ENCODE measurements at places on chromosomes 2 and 18.

DNA sequence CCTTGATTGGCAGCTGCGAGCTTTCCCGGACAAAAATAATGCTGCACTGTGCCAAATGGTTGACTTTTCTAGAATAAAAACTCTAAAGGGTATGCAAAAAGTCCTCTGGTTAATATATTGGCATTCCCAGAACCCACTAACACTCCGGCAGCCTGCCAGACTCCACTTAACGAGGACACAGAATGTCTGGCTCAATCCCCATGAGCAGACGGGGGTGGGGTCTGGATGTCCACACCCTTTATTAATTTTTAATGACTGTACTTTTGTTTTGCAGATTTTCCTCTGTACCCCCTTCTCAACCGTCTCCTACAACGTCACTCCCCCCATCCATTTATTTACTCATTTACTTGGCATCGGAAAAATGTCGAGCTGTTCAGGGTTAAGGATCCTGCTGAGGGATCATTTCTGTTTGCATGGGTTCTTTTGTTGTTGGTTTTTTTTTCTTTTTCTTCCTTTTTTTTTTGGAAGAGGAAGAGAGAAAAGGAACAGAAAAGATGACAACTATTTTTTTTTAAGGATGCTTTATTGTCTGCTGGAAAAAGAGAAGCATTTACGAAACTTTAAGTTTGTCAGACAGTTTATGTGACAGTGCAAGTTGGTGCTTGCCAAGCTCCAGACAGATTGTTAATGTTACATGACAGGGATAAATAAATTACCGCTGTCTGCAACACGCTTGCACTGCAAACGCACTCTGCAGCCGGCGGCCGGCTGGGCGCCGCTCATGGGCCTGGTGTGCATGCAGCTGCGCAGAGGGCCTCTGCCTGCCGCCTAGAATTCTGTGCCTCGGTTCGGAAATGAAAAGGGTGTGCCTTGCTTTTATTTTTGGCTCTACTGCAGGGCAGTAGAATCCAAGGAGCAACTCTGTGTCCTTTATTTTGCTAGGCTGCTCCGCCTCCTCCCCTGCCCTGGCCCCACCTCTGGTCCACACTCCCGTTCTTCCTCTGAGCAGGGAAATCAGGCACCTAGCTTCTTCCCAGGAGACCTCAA, 3.6 kb downstream of the LDLRAD4 start:
- DNase-seq = no peak

- DNase-seq = no peak
Observed at GRCh38 chr18:52152036-52152435, 188.0 kb upstream of the DCC start.

DNA sequence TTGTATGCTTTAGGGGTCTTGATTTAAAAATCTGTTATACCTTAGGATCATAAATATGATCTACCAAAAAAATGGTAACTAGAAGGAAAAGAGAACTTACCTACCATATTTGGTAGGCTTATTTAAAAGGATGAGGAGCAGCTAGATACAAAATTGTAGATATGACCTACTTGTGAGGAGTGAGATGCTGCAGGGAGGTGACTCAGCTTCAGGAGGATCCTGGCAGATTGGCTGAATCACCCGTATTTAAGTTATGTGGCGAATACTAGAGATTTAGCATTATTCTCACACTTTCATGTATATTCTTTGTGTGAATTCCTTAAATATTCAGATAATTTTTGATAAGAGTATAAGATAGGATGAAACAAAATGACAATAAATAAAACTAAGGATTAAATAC, 657.3 kb upstream of the LINC00305 start:
- DNase-seq = no peak

GRCh38 chr2:68812251-68812650, 58.9 kb downstream of the BMP10 start:
- no peak for DNase-seq

- DNase-seq = no peak
Observed at GRCh38 chr18:46464926-46465655, 191.9 kb downstream of the LOXHD1 start.

- DNase-seq = no peak
Observed at GRCh38 chr2:172397148-172397834, 30.1 kb upstream of the ITGA6 start.

- no peak for DNase-seq
Observed at GRCh38 chr18:66769375-66769774, 165.5 kb upstream of the CDH19 start.

GRCh38 chr2:201781557-201782051, 871 bp upstream of the ALS2 start:
- DNase-seq = no peak

GRCh38 chr2:79972661-79973060, 331.9 kb downstream of the LRRTM1 start:
- DNase-seq = no peak

- no peak for DNase-seq
Observed at GRCh38 chr2:143528021-143528420, 398.8 kb downstream of the ARHGAP15 start.

- DNase-seq = no peak
Observed at GRCh38 chr2:172135446-172135845, 32.7 kb upstream of the DLX2 start.

DNA sequence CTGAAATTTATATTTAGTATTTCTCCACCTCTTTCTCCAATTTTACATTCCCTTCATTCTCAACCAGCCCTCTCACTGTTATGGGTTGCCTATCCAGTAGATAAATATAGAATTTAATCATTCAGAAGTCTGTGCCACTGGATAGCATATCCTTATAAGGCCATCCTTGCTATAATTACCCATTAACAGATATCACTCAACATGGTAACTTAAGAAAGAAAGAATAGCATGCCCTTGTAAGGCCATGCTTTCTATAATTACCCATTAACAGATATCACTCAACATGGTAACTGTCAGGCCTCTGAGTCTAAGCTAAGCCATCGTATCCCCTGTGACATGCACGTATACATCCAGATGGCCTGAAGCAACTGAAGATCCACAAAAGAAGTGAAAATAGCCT, 1137.4 kb upstream of the FAM98A start:
- DNase-seq = no peak

DNA sequence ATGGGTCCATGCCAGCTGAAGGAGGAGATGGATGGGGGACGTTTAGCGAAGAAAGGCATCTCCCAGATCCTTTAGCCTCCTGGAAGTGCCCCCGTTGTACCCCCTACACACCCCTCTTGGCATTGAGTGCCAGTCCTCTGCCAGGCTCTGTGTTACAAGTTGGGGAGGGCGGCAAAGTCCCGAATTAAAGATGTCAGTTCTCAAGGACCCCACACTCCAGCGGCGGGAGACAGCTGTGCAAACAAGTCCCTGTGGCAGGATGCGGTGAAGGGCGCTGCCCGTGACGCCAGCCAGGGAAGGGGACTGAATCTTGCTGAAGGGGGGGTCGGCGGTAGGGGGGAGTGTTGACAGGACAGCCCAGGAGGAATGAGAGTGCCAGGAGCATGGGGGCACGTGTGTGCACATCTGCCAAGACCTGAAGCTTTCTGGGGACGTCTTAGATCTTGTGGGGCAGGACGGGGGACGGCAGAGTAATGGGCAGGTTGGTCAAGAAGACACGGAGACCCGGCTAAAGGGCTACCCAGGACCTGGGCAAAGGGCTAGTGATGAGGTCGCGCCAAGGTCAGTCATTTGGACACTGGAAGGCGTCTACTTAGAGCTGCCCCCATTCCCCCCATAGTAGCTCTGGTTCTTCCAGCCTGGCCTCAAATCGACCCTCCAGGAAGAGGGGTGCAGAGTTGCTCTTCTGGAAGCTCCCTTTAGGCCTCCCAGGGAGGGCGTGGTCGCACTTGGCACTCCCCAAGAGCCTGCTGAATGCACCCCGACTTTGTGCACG, 2.8 kb upstream of the CTDSP1 start:
- DNase-seq = peak; percentile 58

DNA sequence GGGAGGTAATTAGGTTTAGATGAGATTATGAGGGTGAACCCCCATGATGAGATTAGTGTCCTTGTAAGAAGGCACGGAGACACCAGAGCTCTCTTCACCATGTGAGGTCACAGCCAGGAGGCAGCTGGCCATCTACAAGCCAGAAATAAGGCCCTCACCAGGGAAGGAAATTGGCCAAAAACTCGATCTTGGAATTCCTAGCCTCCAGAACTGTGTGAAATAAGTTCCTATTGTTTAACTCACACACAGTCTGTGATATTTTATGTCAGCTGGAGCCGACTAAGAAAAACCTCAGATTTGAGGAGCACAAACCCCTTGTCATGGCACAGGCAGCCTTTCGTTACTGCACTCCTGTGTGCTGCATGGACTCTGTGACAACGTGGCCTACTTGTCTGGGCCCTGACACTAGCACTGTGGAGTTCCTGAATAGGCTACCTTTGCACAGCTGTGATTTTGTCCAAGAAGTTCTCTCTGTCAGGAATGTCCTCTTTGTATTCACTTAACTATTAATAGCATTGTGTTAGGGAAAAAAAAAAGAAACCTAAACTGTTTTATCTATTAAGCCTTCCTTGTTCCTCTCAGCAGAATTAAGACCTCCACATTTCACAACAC, 319.8 kb downstream of the TDRD15 start:
- no peak for DNase-seq

GRCh38 chr2:144430722-144431391, 89.1 kb downstream of the ZEB2 start:
- DNase-seq = no peak

GRCh38 chr2:117273009-117273671, 541.4 kb upstream of the DDX18 start:
- no peak for DNase-seq

DNA sequence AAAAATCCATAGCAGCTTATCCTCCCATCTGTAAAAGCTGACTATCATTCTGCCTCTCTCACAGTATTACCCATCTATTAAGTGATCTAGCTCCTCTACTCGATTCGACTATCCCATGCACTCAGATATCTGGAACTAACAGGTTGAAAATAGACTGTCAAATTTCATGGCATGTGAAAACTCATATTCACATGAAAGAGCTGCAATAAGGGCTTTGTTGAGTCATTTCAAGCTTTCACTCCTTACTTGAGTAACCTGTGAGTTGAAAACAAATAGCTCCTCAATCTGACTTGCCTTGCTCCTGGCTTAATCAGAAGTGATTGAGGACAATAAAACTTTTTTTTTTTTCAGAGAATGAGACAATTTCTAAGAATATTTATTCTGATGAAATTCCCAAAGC, 192.4 kb upstream of the ERBB4 start:
- DNase-seq = no peak

DNA sequence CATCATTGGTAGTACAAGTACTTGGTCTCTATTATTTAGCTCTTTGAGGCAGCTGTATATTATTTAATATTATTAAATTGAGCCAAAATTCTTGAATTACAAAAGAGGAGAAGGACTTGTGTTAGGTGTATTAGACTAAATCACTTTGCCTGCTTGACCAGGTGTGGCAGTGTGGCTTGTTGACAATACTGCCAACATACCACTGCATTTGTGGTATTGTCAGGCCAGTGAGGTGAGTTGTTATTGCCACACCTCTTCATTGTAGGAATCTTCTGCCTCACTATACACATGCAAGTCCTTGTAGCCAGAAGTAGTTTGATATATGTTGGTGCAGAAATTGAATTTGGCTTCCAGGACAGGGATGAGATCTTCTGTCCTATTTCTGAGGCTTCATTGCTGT, 40.5 kb downstream of the CYP20A1 start:
- DNase-seq = no peak

DNA sequence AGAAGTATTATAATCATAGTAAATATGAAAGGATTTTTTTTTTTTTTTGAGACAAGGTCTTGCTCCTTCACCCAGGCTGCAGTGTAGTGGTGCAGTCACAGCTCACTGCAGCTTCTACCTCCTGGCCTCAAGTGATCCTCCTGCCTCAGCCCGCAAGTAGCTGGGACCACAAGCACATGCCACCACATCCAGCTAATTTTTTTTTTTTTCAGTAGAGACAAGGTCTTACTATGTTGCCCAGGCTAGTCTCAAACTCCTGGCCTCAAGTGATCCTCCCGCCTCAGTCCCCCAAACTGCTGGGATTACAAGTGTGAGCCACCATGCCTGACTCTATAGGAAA, 301.6 kb upstream of the STON1 start:
- DNase-seq = no peak

DNA sequence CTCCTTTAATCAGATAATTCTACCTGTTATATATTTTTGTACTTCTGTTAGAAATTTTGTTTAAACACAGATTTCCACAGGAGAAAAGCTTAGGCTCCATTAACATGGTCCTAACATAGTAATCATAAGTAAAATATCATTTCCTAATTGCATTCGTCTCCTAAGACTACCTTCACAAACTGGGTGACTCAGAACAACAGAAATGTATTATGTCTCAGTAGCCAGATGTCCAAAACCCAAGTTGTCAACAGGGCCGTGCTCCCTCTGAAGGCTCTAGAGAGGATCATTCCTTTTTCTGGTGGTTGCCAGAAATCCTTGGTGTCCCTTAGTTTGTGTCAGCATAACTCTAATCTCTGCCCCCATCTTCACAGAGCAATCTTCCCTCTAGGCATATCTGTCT, 5.4 kb downstream of the FBXO15 start:
- no peak for DNase-seq

DNA sequence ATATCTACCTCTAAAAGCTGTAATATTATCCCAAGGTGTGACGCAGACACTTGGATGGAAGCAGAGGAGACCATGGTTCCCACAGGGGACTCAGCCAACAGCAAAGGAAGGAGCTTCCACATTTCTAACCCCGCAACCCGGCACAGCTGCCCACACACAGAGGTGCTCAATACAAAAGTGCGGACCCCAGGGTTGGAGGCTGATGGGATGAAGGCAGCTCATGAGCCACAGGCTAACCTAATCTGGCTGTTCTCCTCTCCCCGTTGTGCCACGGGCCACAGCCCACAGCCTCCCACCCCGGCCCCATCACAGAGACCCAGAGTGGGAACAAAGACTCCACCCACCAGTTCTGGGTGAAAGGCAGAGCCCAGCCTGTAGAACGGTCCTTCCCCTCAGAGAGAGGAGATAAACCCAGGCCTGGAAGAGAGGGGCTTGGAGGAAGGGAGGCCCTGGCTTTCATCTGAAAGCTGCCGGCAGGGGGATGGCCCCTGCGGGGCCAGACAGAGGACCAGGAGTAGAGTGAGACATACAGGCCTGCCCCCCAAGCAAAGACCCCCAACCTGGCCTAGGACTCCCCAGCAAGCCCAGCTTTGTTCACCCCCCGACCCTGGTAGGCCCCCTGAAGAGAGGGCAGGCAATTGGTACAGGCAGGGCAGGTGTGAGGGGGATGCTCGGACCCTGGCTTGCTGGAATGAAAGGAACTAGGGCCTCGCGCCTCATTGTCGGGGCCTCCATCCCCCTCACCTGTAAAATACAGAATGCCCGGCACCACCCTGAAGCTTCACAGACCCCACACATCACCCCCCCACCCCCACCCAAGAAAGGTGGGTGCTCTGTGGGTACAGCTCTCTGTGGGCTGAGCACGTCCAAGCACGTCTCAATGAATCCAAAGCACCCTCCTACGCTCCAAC, 6.9 kb downstream of the RAB17 start:
- DNase-seq = no peak

Data from activated CD4-positive, alpha-beta T cell treated with anti-CD3 and anti-CD28 coated beads for 1 hour (primary cell).